Stimulated activated CD4-positive, alpha-beta T cell treated with anti-CD3 and anti-CD28 coated beads, TNF-alpha, amount 100 ng/mL, for 24 hours (primary cell): ENCODE measurements at places on chromosomes 4 and X.

GRCh38 chr4:170497689-170498088 is 407.9 kb upstream of the AADAT start:
- no peak for DNase-seq

- DNase-seq: peak; percentile 56
Measured at GRCh38 chrX:30887721-30888120, 1.3 kb downstream of the TAB3 start.

DNA sequence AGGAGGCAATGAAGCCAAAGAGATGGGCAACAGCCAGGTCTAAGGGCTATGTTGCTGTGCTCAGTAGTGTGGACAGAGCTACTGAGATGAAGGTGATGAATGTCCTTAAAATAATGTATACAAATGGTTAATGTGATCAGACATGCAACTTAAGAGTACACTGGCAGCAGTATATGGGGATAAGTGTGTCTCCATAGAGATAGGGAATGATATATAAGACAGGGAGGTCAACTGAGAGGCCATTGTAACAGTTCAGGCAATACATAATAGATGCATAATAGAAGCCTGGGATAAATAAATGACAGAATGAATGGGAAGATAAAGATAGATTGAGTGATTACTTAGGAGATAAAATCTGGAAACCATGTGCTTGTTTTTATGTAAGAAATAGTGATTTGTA is 250.0 kb downstream of the CFAP299 start:
- DNase-seq: no peak

DNA sequence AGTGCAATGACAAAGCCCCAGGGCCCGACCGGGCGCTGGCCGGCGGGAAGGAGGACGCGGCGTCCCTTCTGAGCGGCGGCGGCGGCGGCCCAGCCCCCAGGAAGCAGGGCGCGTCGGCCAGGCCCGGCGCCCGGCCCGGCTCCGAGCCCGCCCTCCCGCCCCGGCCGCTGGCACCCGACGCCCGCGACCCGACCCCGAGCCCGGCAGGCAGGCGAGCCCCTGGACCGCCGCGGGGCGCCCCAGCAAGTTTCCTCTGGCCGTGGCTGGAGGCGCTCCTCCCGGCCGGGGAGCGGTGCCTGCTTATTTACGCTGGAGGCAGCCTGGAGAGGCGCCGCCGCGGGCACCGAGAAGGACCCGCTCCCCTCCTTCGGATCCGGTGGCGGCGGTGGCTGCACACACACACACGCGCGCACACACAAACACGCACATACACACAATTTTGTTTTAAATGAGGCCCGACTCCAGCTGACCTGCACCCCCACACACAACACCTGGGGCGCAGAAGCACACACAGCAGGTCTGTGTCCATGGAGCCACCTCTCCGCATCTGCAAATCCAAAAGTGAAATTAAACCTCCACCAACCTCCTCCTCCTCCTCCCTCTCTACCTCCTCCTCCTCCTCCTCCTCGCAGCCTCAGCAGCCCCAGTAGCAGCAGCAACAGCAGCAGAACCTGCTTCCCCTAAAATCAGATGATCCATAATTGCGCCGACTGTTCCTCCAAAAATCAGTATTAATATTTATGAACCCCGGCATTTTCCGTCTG is 669 bp downstream of the IRF2 start:
- DNase-seq: no peak

GRCh38 chr4:184281231-184282139 is 63.8 kb upstream of the ENPP6 start:
- DNase-seq: no peak

DNA sequence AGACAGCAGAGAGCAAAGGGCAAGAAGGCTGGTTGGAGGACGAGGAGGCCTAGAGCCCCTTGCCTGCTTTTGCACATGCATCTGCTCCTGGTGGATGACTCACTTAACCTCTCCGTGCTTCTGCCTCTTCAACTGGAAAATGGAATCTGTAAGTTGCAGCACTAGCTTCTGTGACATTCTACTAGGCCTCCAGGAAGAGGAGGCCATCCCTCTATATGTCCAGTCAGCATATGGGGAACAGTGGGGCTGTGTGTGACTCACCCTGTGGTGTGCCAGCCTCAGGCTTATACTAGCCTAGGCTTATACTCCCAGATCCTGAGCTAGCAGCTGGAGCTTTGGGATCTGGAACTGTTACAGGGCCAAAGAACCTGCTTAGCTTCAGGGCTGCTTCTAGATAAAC is 36.0 kb downstream of the RTL9 start:
- no peak for DNase-seq

DNA sequence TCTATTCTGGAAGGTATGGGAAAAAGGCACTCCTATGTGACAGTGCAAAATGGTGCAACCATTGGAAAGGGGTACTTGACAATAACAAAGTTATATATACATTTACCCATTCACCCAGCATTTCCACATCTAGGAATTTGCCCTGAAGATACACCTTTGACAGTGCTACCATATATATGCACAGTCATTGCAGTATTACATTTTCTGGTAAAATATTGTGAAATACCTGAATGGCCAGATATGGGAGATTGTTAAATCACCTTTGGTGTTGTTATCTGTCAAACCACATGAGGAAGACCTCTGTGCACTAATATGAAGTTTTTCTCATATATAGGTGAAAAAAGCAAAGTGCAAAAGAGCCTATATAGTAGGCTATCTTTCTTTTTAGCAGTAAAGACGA is 53.5 kb downstream of the SMAD1 start:
- no peak for DNase-seq

DNA sequence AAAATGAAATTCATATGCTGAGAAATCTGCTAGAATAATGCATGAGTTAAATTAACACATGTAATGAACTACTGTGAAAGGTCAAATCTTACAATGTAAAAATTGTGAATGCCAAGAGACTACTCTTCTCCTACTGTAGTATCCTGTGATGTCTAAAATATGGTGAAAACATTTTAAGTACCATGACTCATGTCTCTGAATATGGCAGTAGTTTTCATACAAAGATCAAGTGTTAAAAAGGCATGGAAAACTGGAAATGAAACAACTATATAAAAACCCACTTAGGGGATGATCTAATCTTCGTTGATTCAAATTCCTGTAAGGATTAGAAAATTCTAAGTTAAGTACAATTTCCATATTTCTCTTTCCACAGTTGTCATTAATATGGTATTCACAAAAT is 221.3 kb downstream of the PPP3CA start:
- DNase-seq: no peak

GRCh38 chr4:74541667-74542066 is 96.7 kb downstream of the AREG start:
- no peak for DNase-seq

GRCh38 chr4:106830879-106831278 is 205.2 kb downstream of the DKK2 start:
- no peak for DNase-seq

- DNase-seq: no peak
Measured at GRCh38 chr4:78902298-78902697, 36.9 kb downstream of the PAQR3 start.

DNA sequence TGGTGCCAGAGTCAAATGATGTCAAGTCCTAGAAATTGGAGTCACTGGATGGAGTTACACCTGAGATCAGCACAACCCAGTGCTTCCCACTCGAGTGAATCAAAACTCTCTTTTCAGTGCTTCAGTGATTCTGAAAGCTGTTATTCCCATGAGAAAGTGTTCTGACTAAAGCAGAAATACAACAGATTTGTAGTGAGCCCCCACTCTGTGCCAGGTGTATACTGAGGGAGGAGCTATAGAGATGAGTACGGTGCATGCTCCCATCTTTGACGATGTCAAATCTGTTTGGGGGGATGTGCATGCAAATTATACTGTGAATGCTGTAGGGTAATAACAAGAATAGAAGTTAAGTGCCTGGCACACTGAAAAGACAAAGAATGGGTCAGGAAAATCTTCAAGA is 330.2 kb downstream of the HS3ST1 start:
- DNase-seq: no peak

DNA sequence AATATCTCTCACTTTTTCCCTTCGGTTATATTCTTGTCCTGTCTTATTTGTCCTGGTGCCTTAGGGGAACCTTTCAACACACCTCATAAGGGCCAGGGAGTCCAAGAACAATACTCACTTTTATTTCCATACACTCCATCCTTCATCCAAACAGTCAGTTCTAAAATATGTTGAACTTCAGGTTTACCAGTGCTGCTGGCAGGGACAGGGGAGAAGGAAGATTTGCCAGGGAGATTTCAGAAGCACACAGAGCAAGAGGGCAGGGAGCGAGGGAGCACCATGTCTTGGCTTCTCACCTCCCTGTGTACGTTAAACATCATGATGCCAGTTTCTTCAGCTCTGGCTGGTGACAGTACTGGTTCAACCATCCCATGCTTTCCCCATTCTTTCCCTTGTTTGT is 631.1 kb upstream of the FAT1 start:
- DNase-seq: no peak

DNA sequence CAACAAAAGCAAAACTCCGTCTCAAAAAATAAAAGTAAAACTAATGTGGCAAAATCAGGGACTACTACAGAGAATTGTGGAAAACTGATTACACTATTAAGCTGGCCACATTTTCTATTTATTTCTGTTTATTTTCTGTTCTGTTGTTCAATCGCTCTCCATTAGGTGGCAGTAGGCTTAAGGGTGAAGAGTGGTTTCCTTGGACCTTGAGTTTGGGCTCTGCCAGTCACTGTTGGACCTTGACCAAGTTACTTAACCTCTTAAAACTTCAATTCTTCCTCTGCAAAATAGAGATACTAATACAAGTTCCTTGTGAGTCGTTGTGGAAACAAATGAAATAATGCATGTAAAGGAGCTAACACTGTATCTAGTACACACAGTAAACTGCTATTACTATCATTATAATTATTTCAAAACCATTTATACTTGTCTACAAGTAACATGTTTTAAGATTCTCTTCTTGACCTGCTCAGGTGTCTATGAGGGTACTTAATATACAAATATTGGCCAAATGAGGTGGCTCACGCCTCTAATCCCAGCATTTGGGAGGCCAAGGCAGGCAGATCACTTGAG is 15.2 kb downstream of the HSD17B11 start:
- no peak for DNase-seq

- no peak for DNase-seq
Measured at GRCh38 chr4:82696117-82696860, 102.3 kb downstream of the SCD5 start.

GRCh38 chrX:153495903-153496589 is 1.3 kb downstream of the BGN start:
- no peak for DNase-seq

GRCh38 chrX:9315086-9315485 is 149.8 kb upstream of the TBL1X start:
- no peak for DNase-seq

- no peak for DNase-seq
Measured at GRCh38 chrX:151419782-151420181, 22.8 kb downstream of the VMA21 start.

- no peak for DNase-seq
Measured at GRCh38 chr4:17469931-17470674, 41.8 kb downstream of the QDPR start.

GRCh38 chrX:65688403-65688871 is 21.0 kb downstream of the MSN start:
- no peak for DNase-seq

DNA sequence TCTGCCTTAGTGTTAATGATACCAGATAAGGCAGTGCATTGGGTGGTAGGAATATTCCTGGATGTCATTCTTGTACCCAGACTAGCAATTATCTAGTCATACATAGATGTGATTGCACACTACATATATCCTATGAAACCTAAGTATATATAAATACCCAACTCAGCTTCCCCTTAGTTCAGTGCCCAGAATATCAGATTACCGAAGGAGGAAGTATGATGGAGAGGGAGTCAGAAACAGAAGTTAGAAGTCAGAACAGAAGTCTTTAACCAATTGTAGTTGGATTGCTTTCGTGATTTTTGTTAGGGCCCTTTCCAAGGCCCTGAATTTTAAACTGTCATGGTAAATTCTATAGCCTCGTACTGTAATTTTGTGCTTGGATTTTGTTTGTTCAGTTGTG is 42.9 kb downstream of the MOB1B start:
- DNase-seq: no peak

- no peak for DNase-seq
Measured at GRCh38 chrX:15973946-15974345, 119.3 kb upstream of the AP1S2 start.

- DNase-seq: no peak
Measured at GRCh38 chr4:137961051-137961438, 281.1 kb downstream of the SLC7A11 start.

- no peak for DNase-seq
Measured at GRCh38 chrX:13235930-13236329, 83.9 kb downstream of the ATXN3L start.

DNA sequence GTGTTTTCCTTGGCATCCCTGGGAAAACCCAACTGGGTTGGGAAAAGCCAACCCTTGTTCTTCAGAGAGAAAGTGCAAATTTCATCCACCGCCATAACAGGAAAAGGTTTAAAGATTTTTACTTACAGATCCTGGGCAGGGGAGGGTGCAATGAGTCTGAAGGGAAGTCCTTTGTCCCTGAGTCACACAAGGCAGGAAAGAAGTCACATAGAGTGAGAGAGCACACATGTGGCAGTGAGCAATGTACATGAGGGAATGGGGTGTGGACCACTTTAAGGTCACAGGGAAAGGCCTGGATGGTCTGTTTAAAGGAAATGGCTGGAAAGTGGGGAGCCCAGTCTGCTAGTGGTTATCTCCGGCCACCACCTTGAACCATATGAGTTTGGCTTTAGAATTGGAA is 248.9 kb downstream of the HS3ST1 start:
- DNase-seq: no peak

- DNase-seq: no peak
Measured at GRCh38 chr4:182752158-182752910, 164.9 kb downstream of the DCTD start.

- DNase-seq: no peak
Measured at GRCh38 chr4:111450867-111451266, 694.4 kb upstream of the FAM241A start.

DNA sequence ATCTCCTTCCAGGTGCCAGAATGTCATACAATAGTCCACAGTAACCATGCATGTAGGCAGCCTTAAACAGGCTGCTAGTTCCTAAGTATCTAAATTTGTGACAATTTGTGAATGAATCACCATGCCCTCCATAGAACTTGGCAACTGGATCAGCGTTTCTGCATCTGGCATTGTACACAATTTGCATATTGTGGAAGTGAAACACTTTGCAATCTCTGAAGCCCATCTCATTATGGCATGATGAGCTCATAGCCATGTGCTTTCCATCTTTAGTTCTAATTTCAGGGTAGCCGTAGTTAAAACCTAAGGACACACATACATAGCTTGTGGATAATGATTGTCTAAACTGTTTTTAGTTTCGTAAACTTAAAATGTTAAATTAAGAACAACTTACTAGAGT is 573.6 kb downstream of the PPP4R3C start:
- no peak for DNase-seq
